ENCODE measurements at places on chromosomes 4 and X. TPM values are rescaled to one million over a fixed set of nuclear protein-coding genes. Genes with fewer than 3 reads are reported as not detected.

- H3K4me3 ChIP-seq, result no peak overlapping the region
- no peaks in the 10 kb centered on the region for H3K36me3 ChIP-seq
- DNase-seq, result no peak
- H3K27ac ChIP-seq, result no peak overlapping the region
These were observed 17.9 kb upstream of the NSUN7 start for GRCh38 chr4:40731792-40732245.

GRCh38 chr4:36224972-36225903 lies 19.1 kb downstream of the ARAP2 start:
- H3K27ac ChIP-seq, result no peak overlapping the region
- no peak for DNase-seq
- H3K27me3 ChIP-seq, result no peaks in the 10 kb centered on the region
- H3K4me3 ChIP-seq, result no peak overlapping the region

OCIAD1 gene
- total RNA-seq, result 115 TPM

- H3K4me3 ChIP-seq, result no peak overlapping the region
- H3K27me3 ChIP-seq, result no peaks in the 10 kb centered on the region
- H3K4me1 ChIP-seq, result no peaks in the 10 kb centered on the region
- no peak overlapping the region for H3K27ac ChIP-seq
- H3K36me3 ChIP-seq, result no peaks in the 10 kb centered on the region
These were observed 157.7 kb downstream of the SPANXN1 start for GRCh38 chrX:145405012-145405411.

GRCh38 chrX:15674841-15675489 lies 10.4 kb upstream of the CLTRN start:
- H3K27me3 ChIP-seq, result no peaks in the 10 kb centered on the region
- H3K4me3 ChIP-seq, result peak overlapping the region; percentile 93
- H3K36me3 ChIP-seq, result no peaks in the 10 kb centered on the region
- H3K27ac ChIP-seq, result peak overlapping the region; percentile 99

DNA sequence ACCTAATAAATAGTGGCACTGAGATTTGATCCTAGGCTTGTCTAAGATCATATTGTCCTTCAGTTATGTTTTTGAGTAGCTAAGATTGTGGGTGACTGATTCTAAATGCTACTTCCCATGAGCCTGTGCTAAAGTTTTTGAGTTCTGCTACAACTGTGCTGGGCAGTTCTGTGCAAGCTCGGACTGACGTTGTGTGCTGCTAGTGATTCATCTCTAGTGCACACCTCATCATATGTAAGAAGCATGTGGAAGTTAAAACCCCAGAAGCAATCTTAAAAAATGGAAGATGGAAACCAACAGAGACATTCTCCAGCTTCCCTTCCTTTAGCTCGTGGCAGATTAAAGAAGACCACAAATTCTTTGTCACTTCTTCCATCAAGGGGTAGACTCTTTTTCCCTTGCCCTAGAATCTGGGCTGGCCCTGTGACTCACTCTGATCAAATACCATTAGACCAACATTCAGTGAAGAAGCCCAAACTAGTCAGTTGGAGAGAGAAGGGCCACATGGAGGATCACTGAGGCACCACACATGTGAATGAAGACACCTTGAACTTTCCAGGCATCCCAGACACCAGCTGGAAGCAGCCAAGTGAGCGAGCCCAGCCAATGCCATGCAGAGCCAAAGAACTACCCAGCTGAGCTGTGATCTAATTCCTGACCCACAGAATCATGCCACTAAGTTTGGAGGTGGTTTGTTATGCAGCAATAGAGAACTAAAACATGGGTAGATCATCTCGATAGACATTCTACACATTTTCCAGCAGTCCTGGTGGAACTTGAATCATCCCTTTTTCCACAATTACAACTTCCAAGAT lies 16.8 kb downstream of the ARHGAP6 start:
- H3K4me1 ChIP-seq, result no peaks in the 10 kb centered on the region
- no peaks in the 10 kb centered on the region for H3K27me3 ChIP-seq
- H3K4me3 ChIP-seq, result no peak overlapping the region
- no peak overlapping the region for H3K27ac ChIP-seq
- H3K36me3 ChIP-seq, result no peaks in the 10 kb centered on the region
- no peak for DNase-seq

KLF8 gene
- total RNA-seq, result 1.4 TPM

DNA sequence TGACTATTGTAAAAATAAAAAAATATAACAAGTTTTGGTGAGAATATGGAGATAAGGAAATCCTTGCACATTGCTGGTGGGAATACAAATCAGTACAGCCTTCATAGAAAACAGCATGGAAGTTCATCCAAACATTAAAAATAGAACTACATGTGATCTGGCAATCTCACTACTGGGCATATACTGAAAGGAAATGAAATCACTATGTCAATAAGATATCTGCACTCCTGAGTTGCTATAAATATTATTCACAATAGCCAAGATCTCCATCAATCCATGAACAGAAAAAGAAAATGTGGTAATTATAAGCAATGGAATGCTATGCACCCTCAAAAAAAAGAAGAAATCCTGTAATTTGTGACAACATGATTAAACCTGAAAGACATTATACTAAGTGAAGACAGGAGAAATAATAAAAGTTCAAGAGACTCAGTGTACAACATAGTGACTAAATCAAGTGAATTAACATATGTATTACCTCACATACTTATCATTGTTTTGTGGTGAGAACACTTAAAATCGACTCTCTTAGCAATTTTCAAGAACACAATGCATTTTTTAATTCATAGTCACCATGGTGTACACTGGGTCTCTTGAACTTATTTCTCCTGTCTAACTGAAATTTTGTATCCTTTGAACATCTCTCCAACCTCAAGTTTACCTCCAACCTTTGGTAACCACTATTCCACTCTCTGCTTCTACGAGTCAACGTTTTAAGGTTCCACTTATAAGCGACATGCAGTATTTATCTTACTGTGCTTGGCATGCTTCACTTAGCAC lies 1703.7 kb upstream of the AGA start:
- H3K4me3 ChIP-seq, result no peak overlapping the region
- H3K27me3 ChIP-seq, result no peaks in the 10 kb centered on the region
- no peaks in the 10 kb centered on the region for H3K36me3 ChIP-seq
- DNase-seq, result no peak

DNA sequence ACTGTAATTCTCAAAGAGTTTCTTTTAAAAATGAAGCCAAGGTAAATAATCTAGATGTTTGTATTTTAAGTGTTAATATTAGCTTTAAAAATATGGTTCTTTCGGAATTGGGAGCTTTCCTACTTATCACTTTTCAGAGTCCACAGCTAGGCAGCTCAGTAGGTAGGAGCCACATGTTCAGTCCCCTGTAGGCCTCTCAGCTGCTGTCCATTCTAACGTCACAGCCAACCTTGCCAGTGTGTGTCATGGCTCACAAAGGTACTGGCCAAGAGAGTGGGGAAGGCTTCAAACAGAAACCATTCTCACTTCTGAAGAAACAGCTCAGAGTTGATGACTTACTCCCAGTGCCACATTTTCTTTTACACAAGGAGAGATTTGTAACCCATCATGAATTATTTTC lies 50.0 kb upstream of the BRS3 start:
- H3K4me3 ChIP-seq, result no peak overlapping the region
- H3K27ac ChIP-seq, result no peak overlapping the region
- H3K27me3 ChIP-seq, result no peaks in the 10 kb centered on the region

DUSP9 gene
- total RNA-seq, result 0.09 TPM

GRCh38 chr4:64614276-64614675 lies 205.0 kb upstream of the TECRL start:
- H3K27ac ChIP-seq, result no peak overlapping the region
- no peak overlapping the region for H3K4me3 ChIP-seq
- no peaks in the 10 kb centered on the region for H3K36me3 ChIP-seq
- DNase-seq, result no peak

- DNase-seq, result no peak
- H3K27me3 ChIP-seq, result peaks cover 8% of the 10 kb centered on the region
- H3K36me3 ChIP-seq, result no peaks in the 10 kb centered on the region
- no peaks in the 10 kb centered on the region for H3K4me1 ChIP-seq
These were observed 8.0 kb upstream of the CCDC110 start for GRCh38 chr4:185479507-185479971.

IL3RA gene
- total RNA-seq, result 0.42 TPM

DNA sequence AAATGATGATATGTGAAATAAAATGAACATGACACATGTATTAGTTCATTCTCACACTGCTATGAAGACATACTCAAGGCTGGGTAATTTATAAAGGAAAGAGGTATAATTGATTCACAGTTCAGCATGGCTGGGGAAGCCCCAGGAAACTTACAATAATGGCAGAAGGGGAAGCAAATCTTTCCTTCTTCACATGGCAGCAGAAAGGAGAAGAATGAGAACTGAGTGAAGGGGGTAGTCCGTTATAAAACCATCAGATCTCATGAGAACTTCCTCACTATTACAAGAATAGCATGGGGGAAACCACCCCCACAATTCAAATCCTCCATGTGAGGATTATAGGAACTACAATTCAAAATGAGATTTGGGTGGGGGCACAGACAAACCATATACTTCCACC lies 243.9 kb upstream of the GYPA start:
- no peaks in the 10 kb centered on the region for H3K4me1 ChIP-seq
- no peak overlapping the region for H3K27ac ChIP-seq
- DNase-seq, result no peak
- no peak overlapping the region for H3K4me3 ChIP-seq

SSX3 gene
- total RNA-seq, result not detected

DNA sequence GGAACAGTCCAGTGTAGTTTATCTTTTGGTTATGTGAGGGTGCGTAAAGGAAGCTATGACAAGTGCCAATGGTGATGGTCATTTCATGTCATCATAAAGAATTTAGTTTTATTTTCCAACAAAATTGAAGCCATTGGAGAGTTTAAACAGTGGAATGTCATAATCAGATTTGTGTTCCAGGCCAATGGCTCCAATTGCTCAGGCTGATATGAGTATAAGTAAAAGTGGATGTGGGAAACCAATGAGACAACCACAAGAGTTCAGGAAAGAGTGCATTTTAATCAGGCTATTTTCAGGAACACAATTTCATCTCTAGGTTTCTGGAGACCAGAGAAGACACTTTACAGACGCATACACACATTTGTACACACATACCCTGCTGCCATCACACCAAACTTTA lies 20.7 kb downstream of the SPANXC start:
- DNase-seq, result no peak
- no peak overlapping the region for H3K27ac ChIP-seq
- no peaks in the 10 kb centered on the region for H3K36me3 ChIP-seq
- H3K4me3 ChIP-seq, result no peak overlapping the region

DNA sequence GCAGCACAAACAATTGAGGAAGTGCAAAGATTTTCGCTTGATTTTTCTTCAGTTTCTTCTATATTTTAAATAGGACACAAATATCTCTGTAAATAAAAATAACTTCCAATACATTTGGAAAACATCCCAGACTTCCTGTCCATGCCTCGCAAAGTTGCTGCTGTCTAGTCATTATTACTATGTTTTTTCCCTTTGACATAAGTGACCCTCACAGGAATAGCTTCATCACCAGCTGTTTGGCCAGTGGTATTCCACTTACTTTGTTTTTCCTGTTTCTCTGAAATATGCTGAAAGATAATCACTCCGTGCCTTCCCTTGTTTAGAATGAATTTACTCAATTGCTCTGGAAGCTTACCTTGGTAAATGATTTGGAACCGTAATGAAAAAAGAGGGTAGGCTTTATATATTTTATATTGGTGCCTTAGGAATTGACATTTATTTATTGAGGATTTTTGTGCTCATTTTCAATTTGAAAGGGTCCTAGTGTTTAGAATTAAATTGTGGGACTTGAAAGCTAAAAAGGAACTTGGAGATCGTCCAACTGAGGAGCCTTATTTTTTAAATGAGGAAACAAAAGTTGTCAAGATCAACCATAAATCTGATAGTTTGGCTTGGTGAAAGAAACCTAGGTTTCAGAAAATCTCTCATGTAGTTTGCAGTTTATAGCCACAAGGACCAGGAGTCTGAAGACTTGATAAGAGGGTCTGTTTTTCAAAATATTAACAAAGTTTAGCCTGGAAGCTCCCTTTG lies 65.6 kb downstream of the CDKL5 start:
- no peaks in the 10 kb centered on the region for H3K36me3 ChIP-seq
- no peak for DNase-seq
- no peak overlapping the region for H3K4me3 ChIP-seq

FGF13 gene
- not detected for total RNA-seq

HGFAC gene
- not detected for total RNA-seq

DNA sequence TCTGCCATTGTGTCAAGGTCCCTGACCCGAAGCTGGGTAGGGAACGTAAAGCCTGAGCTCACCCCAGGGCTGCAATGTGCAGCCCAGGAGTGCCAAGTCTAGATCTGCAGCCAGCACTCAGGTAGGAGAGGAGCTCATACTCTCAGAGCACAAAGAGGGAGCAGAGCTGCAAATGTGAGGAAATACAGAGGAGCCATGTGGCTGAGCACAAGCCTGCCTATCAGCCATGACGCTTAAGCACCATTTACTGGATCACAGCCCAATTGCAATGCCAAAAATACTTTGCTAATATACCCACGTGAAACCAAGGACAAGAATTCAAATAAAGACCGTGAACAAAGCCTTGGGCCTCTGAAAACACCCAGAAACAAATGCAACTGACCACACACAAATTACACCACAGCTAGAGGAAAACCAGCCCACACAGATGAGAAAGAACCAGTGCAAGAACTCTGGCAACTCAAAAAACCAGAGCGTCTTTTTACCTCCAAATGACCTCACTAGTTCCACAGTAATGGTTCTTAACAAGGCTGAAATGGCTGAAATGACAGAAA lies 69.0 kb upstream of the HPF1 start:
- no peaks in the 10 kb centered on the region for H3K27me3 ChIP-seq
- no peaks in the 10 kb centered on the region for H3K36me3 ChIP-seq
- H3K4me1 ChIP-seq, result no peaks in the 10 kb centered on the region
- DNase-seq, result no peak
- no peak overlapping the region for H3K27ac ChIP-seq

DNA sequence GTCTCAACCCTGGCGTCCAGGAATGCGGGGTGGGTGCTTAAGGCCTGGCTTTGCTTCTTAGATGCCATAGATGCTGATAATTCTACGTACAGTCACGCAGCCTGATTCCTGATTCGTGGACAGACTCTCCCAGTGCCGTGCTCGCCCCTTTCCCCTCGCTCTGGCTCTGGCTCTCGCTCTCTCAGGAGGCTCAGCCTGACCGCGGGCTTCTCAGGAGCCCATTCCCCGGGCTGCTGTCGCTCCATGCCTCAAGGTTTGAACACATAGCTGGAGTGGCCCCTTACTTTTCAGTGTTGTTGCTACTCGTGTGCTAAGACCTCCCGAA lies 59.2 kb upstream of the ZC4H2 start:
- no peak for DNase-seq
- H3K36me3 ChIP-seq, result no peaks in the 10 kb centered on the region
- H3K27me3 ChIP-seq, result no peaks in the 10 kb centered on the region
- no peaks in the 10 kb centered on the region for H3K4me1 ChIP-seq
- peak overlapping the region; percentile 77 for H3K4me3 ChIP-seq

- no peaks in the 10 kb centered on the region for H3K36me3 ChIP-seq
- no peak overlapping the region for H3K27ac ChIP-seq
- DNase-seq, result no peak
- H3K4me1 ChIP-seq, result no peaks in the 10 kb centered on the region
- no peaks in the 10 kb centered on the region for H3K27me3 ChIP-seq
These were observed 88.0 kb downstream of the CORIN start for GRCh38 chr4:47749858-47750257.
